ENCODE measurements at places on chromosomes 5 and 9.

GRCh38 chr9:97543561-97543960, 42.1 kb downstream of the TMOD1 start:
- no peak for DNase-seq

DNA sequence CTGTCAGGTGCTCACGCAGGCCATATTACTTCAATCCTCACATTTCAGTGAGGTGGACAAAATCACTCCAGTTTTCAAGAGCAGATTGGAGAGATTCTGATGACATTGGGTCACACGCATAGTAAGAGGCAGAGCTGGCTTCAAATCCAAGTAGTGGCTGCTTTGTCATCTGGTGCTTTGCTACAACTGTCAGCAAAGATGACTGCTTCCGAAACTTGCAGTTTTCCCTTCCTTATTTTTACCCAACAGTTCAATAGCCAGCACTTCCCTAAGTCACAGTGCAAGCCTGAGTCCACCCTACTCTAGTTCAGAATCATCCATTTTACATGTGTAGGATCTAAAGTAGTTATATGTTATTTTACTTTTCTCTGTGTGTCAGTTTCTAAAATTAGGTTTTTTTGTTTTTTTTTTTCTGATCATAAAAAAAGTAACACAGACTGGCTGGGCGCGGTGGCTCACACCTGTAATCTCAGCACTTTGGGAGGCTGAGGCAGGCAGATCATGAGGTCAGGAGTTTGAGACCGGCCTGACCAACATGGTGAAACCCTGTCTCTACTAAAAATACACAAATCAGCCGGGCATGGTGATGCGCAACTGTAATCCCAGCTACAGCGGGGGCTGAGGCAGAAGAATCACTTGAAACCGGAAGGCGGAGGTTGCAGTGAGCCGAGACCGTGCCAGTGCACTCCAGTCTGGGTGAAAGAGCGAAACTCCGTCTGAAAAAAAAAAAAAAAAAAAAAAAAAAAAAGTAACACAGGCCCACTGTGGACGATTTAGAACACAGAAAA, 49.6 kb downstream of the ANKDD1B start:
- no peak for DNase-seq

DNA sequence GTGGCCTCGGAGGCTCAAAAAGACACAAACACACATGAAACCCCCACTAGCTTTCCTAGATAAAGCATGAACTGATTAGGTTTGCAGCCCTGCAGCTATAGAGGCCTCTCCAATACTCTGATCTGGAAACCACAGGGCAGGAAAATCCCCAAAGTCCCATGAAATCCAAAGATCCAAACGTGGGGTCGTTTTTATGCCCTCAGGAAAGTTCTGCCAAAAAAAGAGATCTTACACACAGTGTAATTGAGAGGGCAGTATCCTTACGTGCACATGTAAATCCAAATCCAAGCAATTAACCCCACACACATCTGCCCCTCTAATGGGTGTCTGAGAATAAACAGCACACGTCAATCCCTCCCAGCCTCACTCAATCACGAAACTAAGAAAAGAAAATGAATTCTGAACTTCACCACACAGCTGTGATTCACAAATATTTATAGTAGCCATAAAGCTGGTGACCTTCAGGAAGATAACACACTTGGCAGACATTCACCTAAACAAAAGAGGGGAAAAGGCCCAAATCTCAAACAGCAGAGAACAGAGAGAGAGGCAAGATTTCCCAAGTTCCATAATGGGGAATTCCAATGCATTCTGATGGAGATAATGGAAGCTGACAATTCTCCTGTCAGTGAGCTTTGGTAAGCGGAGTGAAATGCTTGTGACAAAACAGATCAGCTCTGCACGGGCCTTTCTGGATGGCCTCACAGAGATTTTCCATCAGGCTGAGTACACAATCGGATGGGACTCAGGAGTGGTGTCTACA, 114.2 kb downstream of the SEMA5A start:
- DNase-seq: no peak

DNA sequence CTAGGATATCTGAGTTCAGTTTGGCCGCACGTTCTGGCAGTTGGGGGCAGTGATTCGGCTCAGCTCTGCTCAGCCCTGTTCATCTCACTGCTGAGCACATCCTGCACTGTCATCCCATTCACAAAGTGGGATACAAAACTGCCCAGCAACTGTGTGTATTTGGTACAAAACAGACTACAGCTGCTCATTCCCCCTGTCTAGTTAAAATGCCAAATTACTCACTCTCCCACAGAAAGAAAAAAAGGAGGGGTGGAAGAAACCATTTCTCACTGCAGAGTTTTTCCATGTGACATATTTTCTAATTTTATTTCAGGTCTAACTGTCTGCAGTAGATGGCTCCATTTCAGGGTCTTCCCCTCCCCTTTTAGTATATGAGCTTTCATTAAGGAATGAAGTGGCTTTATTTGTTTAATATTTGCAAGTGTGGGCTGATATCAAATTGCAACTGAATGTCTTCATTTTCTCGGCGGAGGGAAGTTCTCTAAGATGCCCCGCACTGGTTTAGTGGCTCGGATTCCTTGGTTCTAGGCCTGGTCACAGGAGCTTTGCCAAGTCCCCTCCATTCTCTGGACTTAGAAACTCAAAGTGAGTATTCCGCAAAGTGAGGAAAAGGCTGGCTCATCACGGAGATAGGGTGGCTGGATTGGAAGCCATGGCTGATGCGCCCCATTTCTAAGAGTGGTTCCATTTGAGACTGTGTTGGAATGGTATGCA, 14.7 kb downstream of the COL15A1 start:
- no peak for DNase-seq

- DNase-seq: no peak
Measured at GRCh38 chr5:170201311-170201710, 31.5 kb upstream of the C5orf58 start.

DNA sequence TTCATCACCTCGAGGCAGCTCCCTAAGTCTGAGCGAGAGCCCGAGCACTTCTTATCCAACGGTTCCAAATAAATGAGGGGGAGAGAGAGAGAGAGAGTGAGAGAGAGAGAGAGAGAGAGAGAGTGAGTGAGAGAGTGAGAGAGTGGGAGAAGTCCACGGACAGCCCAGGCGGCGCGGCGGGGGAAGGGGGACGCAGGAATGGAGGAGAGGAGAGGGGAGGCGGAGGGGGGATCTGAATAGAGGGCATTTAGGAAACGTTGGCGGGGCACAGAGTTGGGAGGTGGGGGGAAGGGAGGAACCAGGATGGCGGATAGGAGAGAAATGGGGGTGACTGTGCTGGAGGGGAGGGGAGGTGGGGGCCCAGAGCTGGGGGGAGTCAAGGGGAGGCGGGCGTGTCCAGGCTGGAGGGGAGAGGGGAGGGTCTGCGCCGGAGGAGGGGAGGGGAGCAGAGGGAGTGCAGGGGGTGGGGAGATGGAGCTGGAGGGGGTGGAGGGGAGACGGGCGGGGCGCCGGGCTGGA, 398 bp upstream of the BASP1 start:
- DNase-seq: no peak

DNA sequence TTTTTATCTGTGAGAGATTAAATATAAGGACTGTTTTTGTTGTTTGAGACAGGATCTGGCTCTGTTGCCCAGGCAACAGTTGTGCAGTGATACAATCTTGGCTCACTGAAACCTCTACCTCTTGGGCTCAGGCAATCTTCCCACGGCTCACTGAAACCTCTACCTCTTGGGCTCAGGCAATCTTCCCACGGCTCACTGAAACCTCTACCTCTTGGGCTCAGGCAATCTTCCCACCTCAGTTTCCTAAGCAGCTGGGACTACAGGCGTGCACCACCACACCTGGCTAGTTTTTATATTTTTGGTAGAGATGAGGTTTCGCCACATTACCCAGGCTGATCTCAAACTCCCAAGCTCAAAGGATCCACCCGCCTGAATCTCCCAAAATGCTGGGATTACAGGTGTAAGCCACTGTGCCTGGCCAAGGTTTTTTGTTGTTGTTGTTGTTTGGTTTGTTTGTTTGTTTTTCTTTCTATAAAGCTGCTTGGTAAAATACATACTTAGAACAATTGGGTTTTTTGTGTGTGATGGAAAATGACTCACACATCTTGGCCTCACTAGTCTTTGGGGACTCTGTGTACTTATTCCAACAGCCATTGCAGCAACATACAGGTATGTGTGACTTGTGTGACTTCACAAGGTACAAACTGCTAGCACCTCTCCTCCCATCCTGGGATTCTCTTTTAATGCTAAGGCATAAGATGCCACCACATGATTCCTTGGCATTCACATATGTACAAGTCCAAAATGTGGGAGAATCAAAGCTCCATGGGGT, 36.5 kb upstream of the RASA1 start:
- no peak for DNase-seq

- DNase-seq: no peak
Measured at GRCh38 chr5:158256096-158256495, 397.2 kb upstream of the CLINT1 start.

DNA sequence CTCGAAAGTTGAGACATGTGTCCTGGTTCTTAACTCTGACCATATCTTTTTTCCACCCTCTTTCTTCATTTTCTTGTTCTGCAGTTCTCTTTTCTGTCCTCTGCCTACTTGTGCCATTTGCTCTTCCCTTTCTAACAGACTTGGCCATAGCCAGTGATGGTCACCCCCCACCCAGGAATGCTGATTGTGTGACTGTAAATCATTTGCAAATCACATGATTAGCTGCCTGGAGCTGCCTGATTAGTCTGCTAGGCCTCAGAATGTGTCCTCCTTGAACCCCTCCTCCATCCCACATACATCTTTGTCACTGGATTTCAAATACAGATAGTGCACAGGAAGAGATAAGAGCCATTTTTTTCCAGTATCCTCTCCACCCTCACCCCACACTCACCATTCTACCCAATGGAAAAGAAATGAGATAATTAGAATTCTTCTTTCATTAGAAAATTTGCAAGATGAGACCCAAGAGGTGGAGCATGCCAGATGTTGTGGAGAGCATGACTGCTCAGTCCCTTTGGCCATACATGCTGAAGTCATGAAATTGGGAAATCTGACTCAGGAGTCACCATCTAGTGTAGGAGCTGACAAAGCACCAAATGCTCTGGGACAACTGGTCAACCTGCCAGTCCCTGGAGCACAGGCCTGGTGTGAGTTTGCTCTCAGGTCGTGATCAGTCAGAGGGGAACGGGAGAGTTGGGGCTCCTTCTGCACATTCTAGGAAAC, 538.2 kb downstream of the CCDC171 start:
- DNase-seq: no peak

GRCh38 chr9:68749579-68750159, 44.6 kb downstream of the PIP5K1B start:
- DNase-seq: no peak

DNA sequence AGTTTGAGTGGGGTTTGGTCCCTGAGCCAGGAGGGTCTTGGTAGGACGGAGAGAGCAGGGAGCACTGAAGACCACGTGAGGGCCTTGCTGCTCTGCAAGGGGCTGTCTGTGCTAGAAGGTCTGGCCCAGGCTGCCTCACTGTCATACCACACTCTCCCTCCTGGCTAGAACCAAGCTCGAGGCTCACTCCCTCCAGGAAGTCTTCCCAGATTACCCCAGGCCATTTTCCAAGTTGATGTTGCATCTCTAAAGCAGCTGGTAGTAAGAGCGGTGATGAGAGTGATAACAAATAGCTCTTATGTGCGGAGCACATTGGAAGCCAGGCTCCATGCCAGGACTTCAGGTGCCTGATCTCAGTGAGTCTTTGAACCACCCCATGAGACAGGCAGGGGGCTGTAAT, 6.6 kb downstream of the MYMK start:
- peak; percentile 65 for DNase-seq

GRCh38 chr5:127754259-127754658, 51.1 kb downstream of the CCDC192 start:
- DNase-seq: no peak

GRCh38 chr5:28398185-28398584, 1359.8 kb upstream of the CDH9 start:
- no peak for DNase-seq

GRCh38 chr5:42131081-42131480, 206.0 kb downstream of the FBXO4 start:
- no peak for DNase-seq

DNA sequence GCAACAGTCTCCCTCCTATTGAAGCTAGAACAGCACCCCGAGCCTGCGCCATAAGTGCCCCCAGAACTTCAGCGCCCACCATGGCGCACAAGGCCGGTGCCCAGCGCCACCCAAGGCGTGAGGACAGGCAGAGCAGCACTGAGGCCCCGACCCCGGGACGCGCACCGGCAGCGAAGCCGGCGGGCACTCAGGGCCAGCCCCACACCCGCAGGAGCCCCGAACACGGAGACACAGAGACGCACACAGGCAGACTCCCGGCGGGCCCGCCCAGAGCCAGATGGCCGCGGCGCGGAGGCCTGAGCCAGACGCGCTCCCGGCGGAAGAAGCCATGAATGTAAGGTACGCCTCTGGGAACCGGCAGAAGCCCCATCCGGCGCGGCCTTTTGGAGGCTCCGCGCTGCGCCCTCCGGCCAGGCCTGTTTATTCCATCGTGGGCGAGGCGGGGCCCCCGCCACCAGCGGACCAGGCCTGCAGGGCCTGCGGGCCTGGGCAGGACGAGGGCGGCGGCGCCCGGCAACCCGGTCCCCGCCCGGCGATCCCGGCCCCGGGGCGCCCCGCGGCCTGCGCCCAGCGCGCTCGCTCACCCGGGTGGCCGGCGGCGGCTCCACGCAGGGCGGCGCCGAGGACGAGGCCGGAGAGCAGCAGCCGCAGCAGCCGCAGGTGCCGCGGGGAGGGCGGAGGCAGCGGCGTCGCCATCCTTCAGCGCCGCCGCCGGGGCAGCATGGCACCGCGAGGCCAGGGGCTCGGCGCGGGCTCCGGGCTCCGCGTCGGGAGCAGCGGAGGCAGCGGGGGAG, 486 bp downstream of the NPDC1 start:
- DNase-seq: no peak

DNA sequence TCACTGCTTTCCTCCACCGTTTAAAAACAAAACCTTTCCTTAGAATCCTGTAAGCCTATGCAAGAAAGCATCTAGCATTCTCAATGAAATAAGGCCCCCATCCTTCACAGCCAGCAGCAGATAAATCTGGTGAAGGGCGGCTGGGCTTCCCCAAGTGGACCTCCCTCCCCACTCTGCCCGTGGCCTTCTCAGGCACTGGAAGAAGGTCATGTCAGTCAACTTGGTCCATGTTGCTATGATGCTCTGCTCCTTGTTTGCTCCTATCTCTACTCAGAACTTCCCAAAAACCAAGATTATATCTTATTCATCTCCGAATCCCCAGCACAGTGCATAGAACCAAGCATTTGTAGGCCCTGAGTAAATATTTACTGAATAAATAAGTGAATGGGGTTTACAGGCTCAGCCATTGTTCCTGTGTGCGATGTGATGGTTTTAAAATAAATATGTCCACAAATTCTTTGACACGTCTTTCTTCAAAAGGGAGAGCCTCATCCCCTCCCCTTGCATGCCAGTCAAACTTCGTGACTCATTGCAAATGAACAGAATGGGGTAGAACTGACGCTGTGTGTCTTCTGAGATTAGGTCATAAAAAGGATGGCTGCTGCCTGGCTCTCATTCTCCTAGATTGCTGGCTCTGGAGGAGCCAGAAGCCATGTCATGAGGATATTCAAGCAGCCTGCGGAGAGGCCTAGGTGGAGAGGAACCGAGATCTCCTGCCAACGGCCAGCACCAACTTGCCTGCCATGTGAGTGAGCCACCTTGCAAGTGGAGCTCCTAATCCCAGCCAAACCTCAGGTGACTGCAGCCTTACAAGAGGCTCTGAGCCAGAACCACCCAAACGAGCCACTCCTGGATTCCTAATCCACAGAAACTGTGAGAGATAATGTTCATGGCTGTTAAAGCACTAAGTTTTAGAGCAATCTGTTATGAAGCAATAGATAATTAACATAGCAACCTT, 70.5 kb downstream of the MED27 start:
- DNase-seq: no peak

- no peak for DNase-seq
Measured at GRCh38 chr9:79054500-79054899, 517.3 kb upstream of the TLE4 start.

- no peak for DNase-seq
Measured at GRCh38 chr5:146793709-146794108, 84.8 kb downstream of the PPP2R2B start.
